ENCODE measurements at places on chromosomes 1 and 21. TPM values are rescaled to one million over a fixed set of nuclear protein-coding genes. Genes with fewer than 3 reads are reported as not detected.

The PPP1R8 gene
- 23.9 TPM for polyA plus RNA-seq

The ITLN2 gene
- not detected for polyA plus RNA-seq

The CNIH4 gene
- polyA plus RNA-seq: 10.5 TPM

GRCh38 chr21:34797921-34798535, 129.2 kb downstream of the CLIC6 start:
- no peak for DNase-seq
- H3K27me3 ChIP-seq: no peaks in the 10 kb centered on the region
- no peak overlapping the region for H3K27ac ChIP-seq
- H3K4me3 ChIP-seq: no peak overlapping the region

GRCh38 chr1:23446661-23447310, 22.2 kb upstream of the TCEA3 start:
- no peaks in the 10 kb centered on the region for H3K36me3 ChIP-seq
- no peak overlapping the region for H3K27ac ChIP-seq
- H3K4me3 ChIP-seq: no peak overlapping the region
- no peak for DNase-seq
- H3K4me1 ChIP-seq: no peaks in the 10 kb centered on the region
- no peaks in the 10 kb centered on the region for H3K27me3 ChIP-seq

DNA sequence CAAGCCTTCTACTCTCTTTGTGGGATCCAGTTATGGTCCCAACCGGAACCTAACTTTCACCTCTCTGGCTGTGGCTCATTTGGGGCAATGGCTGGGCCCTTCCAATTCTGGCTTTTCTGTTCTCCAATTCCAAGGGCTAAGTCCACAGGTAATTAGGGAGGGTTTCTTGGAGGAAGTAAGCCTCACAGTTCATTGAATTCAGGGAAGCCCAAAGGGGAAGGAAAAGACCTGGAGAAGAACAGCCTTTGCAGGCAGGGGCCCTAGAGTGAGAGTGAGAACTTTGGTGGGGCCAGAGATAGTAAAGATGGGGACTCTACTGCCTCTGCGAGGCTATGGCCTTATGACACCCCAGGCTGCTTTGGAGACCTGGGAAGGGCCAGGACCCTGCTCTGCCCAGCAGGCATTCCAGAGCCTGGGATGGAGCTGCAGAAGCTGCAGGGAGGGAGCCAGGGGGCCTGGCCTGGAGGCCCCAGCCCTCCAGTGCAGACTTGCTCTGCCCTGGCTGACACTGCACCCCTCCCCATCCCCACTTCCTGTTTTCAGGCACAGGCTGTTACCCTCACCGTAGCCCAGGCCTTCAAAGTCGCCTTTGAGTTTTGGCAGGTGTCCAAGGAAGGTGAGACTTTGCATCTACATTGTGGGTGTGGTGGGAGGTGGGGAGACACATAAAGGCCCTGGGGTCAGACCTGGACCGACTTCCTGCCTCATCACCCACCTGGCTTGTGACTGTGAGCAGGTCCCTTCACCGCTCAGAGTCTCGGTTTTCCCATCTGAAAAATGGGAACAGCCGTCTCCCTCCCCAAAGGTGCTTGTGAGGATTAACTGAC, 18.9 kb downstream of the LDLRAP1 start:
- peak overlapping the region; percentile 34 for H3K4me3 ChIP-seq
- H3K36me3 ChIP-seq: no peaks in the 10 kb centered on the region
- no peaks in the 10 kb centered on the region for H3K27me3 ChIP-seq
- H3K4me1 ChIP-seq: peaks cover 52% of the 10 kb centered on the region

- H3K4me3 ChIP-seq: no peak overlapping the region
- DNase-seq: no peak
- H3K27me3 ChIP-seq: no peaks in the 10 kb centered on the region
- peaks cover 22% of the 10 kb centered on the region for H3K4me1 ChIP-seq
- no peak overlapping the region for H3K27ac ChIP-seq
Observed at GRCh38 chr1:9202240-9202870, 32.2 kb upstream of the H6PD start.

DNA sequence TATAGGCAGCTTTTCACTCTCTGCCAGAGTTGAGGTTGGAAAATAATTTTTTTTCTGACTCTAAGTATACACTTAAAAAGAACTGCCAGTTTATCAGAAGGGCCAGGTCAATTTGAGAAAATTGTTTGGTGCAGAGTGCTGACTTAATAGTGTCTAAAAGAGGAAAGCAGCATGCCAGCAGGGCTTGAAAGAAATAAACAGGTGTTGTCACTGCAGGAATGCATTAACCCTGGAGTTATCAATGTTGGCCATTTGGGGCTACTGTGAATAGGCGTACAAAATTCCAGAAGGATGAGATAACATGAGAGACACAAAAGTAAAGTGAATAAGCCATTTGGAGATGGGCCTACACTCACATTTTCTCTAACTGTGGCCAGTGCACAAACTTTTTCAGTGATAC, 220.6 kb upstream of the PLD5 start:
- no peak overlapping the region for H3K27ac ChIP-seq
- no peak overlapping the region for H3K4me3 ChIP-seq
- no peaks in the 10 kb centered on the region for H3K36me3 ChIP-seq
- H3K27me3 ChIP-seq: no peaks in the 10 kb centered on the region
- DNase-seq: no peak

GRCh38 chr21:31558962-31559367, 100.5 kb upstream of the SOD1 start:
- peak; percentile 93 for DNase-seq
- peaks cover 12% of the 10 kb centered on the region for H3K27me3 ChIP-seq
- no peaks in the 10 kb centered on the region for H3K36me3 ChIP-seq
- no peak overlapping the region for H3K4me3 ChIP-seq

DNA sequence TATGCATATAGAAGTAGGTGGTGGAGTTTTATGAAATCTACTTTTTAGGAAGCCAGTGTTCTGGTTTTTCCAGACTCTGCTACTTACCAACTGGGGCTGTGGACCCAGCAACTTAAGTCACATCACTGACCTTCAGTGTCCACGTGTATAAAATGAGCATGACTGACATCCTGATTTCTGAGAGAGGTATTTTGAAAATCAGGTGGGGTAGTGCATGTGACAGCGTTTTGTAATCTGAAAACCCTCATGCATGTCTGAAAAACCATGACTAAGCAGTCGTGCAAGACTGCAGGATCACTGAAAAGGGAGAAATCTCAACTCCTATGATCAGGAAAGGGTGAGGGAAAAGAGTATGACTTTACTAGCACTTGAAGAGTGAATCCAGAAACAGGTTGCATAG, 26.1 kb downstream of the CR1L start:
- DNase-seq: no peak
- H3K27me3 ChIP-seq: peaks cover 41% of the 10 kb centered on the region
